ENCODE measurements at places on chromosomes 2 and 18. TPM values are rescaled to one million over a fixed set of nuclear protein-coding genes. Genes with fewer than 3 reads are reported as not detected.

Gene UGT1A4
- total RNA-seq, result 0.12 TPM

Gene RPL31
- total RNA-seq, result 1,732 TPM

Gene RIT2
- not detected for total RNA-seq

Gene FBXO36
- 2.2 TPM for total RNA-seq

DNA sequence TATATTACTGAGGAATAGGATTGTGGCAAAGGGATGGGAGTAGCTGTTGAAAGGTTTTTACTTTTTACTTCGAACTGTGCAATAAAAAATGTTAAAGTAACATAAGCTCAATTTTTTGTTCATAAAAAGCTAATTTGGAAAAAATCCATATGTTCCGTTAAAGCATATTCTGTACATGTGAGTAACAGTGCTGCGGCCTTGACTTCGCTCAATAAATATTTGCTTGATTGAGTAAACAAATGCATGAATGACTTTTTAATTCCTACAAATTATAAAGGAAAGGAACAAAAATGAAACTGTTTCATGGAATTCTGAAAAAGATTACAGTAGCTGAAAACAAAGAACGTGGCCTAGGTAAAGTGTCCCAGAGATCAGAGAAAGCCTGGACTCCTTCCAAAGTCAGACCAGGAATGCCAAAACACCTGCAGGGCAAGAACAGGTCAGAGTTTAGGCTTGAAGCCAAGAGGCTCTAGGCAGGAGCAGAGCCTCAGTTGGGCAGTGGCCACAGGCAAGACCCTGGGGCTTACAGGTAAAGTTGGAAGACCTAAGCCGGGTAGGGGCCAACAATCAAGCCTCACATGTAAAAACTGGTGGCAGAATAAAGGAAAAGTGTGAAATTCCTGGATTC is 44.3 kb upstream of the FIGN start:
- DNase-seq, result peak; percentile 78

DNA sequence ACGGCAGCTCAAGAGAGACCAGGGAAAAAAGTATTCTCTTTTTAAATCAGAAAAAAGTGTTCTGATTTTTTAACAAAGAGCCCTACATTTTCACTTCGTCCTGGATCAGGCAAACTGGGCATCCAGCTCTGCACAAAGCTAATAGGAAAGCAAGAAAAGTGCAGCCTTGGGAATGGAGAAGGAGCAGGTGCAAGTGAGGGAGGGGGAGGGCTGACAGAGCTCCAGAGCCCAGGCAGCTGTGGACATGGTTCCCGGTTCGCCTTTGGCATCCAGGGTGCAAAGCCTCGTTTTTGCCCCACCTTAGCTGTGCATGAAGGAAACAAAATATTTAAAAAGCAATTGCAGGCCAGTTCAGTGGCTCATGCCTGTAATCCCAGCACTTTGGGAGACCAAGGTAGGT is 82.2 kb downstream of the FAM124B start:
- DNase-seq, result no peak

DNA sequence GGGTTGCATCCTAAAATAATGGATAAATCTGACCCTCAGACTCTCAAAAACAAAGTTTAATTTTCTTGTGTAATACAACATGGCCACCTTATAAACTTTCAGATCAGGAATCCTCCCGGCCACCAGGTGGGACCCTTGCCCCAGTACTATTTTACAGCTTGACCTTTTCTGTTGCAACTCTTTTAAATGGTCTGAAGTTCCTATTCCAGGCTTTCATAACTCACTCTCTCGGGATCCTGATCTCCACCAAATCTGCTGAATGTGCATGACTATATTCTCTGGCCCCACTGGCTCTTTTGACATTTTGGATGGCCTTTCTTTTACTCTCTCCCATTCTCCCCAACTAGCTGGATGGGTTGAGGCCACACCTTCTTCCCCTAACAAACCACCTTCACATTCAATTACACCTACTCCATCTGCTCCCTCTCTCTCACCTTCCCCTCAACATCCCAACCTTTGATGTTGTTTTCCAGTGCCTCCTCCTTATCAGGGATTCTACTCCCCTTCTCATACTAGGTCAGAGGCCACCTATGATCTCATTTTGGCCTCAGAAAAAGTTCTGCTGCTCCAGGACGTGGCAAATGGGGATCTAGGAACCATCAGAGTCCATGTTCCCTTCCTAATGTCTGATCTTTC is 70.8 kb downstream of the SESTD1 start:
- DNase-seq, result no peak

- DNase-seq, result peak; percentile 40
Measured at GRCh38 chr2:23566241-23567142, 181.5 kb downstream of the KLHL29 start.

DNA sequence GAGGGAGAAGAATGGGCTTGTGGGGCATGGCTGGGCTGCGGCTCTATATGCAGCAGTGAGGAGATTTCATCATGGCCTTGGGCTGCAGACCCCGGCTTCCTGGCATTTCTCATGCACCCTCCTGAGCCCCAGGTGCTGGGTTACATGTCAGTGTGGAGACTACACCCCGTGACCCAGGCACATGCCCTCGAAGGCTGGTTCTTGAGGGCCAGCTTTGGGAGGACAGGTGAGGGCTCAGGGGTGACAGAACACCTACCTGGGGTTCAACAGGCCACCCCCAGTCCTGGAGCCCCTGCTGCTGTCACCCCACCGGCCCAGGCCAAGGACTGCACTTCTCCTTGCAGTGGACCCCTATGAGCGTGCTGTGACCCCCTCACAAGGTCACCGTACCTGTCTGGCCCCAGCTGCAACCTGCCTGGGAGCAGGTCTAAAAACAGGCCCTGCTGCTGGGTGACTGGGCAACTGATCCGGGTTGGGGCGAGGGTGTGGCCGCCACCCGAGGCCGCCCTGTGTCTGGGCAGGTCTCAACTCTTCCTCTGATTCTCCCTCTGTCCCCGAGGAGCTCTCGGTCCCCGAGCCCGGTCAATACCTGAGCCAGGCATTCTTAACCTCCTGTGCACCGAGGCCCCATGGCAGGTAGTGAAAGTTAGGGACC is 94.8 kb upstream of the OTOS start:
- DNase-seq, result no peak

DNA sequence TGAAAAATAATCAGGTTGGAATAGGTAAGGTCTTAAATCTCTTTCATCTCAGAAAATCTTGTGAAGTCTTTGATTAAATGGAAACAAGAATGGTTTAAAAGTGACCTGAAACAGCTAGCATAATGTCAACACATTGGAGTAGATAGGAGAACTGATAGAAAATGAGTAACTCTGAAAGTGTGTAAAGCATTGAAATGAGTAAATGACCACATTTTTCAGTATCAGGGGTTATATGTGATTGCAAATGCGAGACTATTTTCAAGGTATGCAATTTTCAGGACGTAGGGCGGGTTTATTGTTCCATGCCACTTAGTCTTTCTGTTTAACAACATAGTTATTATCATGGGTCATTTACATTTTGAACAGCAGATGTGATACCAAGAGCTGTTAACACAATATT is 1383.2 kb downstream of the LRP1B start:
- DNase-seq, result no peak

DNA sequence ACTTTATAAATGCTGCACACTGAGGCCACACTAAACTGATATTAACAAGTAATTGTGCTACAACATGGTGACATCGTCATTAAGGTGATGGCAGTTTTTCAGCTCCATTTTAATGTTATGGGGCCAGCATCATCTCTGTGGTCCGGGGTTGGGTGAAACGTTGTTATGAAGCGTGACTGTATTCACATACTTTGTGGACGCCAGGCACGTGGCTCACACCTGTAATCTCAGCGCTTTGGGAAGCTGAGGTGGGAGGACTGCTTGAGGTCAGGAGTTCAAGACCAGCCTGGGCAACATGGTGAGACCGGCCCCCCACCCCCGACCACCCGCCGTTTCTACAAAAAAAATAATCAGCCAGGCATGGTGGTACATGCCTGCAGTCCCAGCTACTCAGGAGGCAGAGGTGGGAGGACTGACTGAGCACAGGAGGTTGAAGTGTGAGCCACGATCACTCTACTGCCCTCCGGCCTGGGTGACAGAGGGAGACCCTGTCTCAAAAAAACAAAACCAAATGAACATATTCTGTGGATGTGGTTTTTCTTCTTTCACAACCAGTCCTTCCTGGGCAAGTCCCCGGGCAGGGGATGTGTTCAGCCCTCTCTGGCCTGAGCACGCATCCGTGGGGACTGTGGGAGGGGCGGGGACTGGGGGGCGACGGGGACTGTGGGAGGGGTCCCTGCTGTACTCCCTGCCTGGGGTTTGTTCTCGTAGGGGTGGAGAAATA is 12.9 kb upstream of the GAL3ST2 start:
- DNase-seq, result no peak

- DNase-seq, result no peak
Measured at GRCh38 chr18:36817039-36817438, 11.8 kb downstream of the TPGS2 start.

- DNase-seq, result no peak
Measured at GRCh38 chr18:75115514-75115913, 93.4 kb downstream of the PTGR3 start.

DNA sequence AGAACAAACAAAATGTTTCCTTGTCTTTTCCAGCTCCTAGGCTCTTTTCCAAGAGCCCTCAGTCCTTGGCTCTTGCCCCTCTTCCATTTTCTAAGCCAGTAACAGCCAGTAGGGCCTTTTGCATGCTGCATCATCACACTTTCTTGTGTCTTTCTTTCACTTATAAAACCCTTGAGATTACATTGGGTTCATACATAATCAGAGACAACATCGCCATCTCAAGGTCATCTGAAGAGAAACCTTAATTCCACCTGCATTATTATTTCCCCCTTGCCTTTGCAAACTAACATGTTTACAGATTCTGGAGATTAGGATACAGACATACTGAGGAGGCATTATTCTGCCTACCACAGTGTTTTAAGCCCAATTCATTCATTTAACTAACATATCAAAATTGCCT is 697.3 kb downstream of the TRIB2 start:
- peak; percentile 21 for DNase-seq

DNA sequence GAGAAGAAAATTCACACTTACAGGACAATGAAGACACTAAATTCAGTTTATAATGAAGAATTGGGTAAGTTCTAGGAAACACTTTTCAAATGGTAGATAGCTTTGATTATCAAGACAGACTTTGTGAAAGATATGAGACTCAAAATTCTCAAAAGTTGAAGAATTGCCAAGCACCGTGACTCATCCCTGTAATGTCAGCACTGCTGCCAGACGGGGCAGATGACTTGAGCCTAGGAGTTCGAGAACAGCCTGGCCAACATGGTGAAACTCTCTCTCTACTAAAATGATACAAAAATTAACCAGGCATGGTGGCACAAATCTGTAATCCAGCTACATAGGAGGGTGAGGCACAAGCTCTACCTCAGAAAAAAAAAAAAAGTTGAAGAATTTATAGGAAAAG is 1820.1 kb upstream of the LRRTM1 start:
- peak; percentile 52 for DNase-seq

GRCh38 chr2:240814280-240814679 is 5.7 kb downstream of the KIF1A start:
- DNase-seq, result no peak

GRCh38 chr2:202780514-202781021 is 91.0 kb downstream of the ICA1L start:
- DNase-seq, result peak; percentile 73
